HFFc6 (cell line): ENCODE measurements at places on chromosomes 6 and 20. TPM values are rescaled to one million over a fixed set of nuclear protein-coding genes. Genes with fewer than 3 reads are reported as not detected.

FKBP1C gene
- total RNA-seq, result 0.36 to 0.68 TPM (median 0.38 TPM) in 3 replicates

MLN gene
- total RNA-seq, result not detected in 3 replicates

TP53TG5 gene
- total RNA-seq, result not detected in 3 replicates

HRH3 gene
- not detected in 3 replicates for total RNA-seq

ZFP57 gene
- not detected in 3 replicates for total RNA-seq

PCK1 gene
- total RNA-seq, result not detected in 2 replicates

NKAPL gene
- not detected in 3 replicates for total RNA-seq

SLPI gene
- total RNA-seq, result 0.33 TPM in 1 of 3 replicates, not detected in the others

SLC12A5 gene
- 0.61 to 0.72 TPM in 2 of 3 replicates, not detected in the other for total RNA-seq

LPIN3 gene
- total RNA-seq, result 12.6 to 14.2 TPM (median 12.7 TPM) in 3 replicates

NFKBIL1 gene
- 11.8 to 17.9 TPM (median 16.7 TPM) in 3 replicates for total RNA-seq

SLC22A1 gene
- total RNA-seq, result 0.19 TPM in 1 of 3 replicates, not detected in the others

ESF1 gene
- total RNA-seq, result 14.0 and 14.7 TPM in 2 replicates

PBOV1 gene
- not detected in 3 replicates for total RNA-seq

DNA sequence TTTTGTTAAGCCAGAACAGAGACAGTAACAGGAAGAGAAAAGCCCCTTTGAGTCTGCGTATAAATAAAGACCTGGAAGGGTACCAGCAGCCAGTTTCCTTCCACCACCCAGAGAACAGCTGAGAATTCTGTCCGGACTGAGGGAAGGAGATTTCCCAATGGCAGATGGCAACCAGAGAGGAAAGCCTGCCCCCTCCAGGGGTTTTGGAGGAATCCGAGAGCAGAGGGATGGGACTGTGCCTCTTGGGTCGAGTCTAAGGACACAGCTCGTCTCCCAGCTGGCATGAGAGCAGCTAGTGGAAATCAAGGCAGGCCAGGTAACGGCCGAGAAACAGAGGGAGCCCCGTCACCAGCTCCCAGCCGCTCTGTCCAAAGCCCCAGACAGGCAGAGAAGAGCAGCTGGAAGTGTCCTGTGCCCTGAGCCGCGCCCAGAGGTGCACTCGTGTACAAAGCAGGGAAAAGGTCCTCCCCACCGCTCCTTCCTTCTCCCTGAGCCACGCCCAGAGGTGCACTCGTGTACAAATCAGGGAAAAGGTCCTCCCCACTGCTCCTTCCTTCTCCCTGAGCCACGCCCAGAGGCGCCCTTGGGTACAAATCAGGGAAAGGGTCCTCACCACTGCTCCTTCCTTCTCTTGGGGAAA lies 134.0 kb upstream of the SNX9 start:
- no peak for DNase-seq

DNA sequence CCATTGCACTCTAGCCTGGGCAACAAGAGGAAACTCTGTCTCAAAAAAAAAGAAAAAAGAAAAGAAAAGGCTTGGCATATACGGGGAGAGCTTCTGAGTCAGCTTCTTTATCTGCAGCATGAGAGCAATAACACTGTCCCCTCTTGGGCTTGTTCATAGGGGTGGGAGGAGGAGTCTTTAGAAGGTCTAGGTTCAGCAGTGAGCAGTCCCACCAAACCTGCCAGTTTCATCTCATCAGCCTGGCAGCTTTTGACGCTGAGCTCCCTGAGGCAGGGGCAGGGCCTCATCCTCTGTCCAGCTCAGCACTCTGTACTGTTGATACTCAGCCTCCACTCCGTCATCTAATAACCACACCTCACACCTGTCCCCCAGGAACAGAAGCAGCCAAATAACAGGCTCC lies 5.6 kb upstream of the C6orf132 start:
- DNase-seq, result no peak

DNA sequence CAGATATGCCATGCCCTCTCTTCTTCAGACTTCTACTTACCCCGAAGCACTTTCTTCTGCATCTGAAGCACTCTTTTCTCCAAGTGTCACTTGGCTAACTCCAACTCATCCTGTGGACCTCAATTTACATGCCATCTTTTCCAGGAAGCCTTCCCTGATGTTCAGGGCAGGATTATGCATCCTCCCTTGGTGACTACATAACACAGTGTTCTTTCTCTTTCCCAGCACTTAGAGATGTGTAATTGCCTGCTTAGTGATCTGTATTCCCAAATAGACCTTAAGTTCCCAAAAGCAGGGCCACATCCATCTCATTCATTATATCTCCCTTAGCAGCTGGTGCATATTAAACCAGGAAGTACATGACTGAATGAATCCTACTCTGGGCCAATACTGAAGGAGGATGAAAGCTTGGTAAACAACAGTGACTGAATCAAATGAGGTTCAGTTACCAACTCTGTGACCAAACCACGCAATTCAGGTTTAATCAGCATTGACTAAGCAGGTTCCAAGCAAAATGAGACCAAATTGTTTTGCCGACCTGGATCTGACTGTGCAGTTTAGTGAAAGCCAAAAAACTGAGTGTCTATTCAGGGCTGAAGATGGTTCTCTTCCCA lies 121.4 kb upstream of the TCF21 start:
- no peak for DNase-seq

DNA sequence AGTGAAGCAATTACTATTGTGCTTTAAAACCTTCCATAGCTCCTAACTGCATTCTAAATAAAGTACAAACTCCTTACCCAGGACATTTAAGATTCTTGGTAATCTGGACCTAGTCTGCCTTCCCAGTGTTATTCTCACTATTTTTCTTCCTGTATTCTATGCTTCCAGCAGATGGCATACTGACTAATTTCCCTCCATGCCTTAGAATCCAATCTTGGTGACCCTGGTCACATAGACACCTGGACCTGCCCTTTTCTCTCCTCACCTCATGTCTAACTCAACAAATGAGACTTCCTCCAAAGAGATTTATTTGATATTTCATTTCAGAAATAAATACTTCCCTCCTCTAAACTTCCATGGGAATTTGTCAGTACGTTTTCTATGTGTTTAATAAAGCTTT lies 25.8 kb downstream of the ROS1 start:
- no peak for DNase-seq

DNA sequence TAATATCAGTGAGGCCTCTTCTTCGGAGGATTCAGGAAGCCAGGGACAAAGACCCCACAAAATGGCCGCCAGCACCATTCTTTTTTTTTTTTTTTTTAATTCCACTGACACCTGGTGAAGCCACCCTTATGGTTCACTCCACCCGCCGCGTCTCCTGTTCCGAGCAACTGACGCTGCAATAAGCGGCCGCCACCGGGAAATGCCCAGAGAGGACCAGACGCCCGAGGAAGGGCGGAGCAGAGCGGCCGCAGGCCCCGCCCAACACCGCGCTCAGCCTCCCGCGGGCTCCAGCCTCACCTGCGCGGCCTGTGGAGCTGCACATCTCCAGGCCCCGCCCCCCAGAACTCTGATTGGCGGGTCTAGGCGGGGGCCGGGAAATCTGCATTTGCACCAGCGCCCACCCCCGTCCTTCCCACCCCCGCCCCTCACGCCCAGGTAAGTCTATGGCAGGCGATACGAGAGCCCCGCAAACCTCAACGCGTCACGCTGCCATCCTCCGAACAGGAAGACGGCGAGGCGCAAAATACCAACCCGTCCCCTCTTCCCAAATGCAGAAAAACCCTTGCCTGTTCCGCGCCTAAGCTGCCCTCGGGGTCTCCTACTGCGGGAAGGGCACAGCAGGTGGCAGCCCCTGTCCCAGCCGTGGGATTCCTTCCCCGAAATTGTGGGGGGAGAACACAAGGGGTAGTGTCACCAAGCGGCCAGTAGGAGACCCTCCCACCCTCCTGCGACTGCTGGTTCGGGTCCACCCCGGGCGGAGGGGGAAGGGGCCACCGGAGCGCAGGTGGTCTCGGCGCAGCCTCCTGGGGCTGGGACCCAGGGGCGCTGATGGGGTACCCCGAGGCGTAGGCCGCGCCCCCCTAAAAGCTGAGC lies 960 bp downstream of the ATP9A start:
- no peak for DNase-seq

GRCh38 chr20:30598460-30599230 lies 658.8 kb upstream of the DEFB115 start:
- no peak for DNase-seq

DNA sequence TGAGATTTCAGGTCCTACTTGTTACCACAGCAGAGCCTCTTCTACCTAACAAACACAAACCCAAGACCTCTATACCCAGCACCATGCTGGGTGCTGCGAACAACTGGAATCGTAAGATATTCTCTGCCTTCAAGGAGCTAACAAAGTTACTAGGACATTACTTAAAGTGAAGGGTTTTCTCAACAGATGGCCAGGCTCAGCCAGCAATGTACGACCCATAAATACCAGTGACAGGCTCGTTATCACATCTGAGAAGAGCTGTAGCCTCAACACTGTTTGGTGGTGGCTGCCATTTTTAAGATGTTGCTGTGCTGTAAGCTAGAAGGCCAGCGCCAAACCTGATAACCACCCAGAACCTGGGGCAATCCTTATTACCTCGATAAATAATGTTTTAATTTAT lies 406.5 kb downstream of the KIF16B start:
- no peak for DNase-seq

- peak; percentile 68 for DNase-seq
Measured at GRCh38 chr6:150250826-150251225, 108.0 kb downstream of the PPP1R14C start.

DNA sequence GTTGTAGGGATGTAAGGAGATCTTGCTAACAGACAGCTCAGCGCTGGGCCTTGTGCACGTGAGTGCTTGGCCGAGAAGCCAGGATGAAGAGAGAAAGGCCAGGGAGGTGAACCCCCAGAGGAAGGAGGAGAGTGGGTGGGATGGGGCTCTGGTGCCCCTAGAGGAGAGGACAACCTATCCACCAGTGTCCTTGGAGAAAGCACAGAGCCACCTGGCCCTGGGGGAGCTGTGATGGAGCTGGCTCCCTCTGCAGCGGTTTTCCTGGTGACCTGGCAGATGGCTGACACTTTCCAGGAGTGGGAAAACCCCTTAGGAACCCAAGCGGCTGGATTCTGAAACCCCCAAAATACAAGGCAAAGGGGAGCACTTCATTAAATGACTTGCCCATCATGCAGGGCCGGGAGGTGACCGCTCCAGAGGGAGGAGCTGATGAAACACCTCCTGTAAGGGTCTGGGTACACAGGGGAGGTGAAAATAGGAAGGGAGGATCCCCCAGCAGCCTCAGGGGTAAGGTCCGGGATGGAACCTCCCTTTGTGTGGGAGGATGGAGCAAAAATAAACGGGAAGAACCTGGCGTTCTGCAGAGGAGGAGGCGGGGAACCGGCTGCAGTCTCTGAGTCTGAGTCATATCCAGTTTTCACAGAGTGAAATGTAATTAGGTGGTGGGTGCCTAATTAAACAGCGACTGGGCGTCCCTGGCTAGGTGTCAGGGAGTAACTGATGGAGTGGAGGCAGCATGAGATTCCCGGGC lies 80.4 kb downstream of the SULF2 start:
- DNase-seq, result no peak

- no peak for DNase-seq
Measured at GRCh38 chr6:90691823-90692222, 105.0 kb upstream of the MAP3K7 start.

- no peak for DNase-seq
Measured at GRCh38 chr20:32536851-32537656, 48.1 kb downstream of the NOL4L start.

DNA sequence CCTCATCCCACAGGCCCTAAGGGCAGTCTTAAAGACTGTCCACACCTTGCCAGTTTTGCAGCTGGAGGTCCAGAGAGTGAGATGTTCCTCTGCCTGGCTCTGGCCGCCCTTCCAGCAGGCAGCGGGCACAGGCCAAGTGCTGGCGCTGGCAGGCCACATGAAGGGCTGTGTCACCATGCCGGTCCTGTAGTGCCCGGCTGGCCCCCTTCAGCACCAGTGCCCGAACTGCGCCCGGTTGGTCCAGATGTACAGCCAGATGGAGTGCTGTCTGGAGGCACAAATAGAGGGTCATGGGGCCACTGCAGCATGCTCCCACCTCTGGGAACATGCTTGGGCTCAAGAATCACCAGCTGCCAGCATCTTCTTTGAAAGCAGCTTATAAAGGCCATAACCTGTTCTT lies 3.8 kb downstream of the NFKBIE start:
- no peak for DNase-seq

GRCh38 chr20:680638-681187 lies 5.1 kb upstream of the SCRT2 start:
- DNase-seq, result no peak
